Pancreas (tissue), 10 donors: ENCODE measurements at places on chromosomes 7 and 10.

DNA sequence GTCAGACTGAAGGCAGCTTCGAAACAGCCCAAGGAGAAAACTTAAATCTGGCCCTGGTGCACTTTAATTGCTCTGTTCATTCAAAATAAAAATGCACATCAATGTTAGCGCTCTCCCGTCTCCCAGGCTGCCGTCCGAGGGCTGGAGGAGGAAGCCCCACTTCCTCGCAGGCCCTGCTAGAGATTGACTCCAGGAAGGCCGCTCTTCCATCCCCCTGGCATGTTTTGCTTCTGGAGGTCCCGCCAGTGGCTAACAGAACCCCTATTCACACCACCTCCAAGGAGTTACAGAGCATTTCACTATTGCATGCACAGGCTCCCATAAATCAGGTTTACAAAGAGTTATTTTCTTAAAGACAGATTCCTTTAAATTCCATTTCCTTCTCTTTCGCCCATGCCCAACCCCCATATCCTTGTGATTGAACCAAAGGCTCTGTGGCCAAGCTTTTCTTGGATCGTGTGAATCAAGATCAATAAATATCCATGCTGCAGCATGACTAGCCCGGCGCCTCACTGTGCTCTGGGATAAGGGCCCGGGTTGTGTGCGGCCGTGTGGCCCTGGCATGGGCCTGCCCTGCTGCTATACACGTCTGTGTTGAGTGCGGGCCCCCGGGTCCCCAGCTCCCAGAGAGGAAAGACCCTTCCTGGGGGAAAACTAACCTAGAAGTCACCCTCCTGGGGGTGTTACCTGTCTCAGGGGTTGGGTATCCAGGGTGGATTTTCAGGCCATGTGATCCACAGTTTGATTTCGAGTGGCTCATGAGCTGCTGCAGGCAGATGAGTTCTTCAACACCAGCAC, 118.7 kb upstream of the GDF10 start:
- no peak for DNase-seq

DNA sequence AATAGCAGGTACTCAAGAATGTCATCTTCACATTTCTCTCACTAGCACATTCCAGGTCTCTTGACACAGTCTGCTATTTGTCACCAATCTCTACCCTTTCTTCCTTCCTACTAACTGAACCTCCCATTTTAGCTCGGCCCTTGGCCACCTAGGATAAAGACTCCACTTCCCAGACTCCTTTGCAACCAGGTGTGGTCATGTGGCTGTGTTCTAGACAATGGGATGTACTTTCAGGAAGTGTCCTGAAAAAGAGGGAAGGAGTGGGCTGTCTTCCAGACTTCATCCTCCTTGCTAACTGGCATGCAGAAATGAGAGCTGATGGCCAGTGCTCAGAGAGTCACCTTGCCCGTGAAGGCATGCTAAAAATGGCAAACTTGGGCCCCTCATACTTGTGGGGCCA, 139.2 kb downstream of the AMPH start:
- DNase-seq: no peak

DNA sequence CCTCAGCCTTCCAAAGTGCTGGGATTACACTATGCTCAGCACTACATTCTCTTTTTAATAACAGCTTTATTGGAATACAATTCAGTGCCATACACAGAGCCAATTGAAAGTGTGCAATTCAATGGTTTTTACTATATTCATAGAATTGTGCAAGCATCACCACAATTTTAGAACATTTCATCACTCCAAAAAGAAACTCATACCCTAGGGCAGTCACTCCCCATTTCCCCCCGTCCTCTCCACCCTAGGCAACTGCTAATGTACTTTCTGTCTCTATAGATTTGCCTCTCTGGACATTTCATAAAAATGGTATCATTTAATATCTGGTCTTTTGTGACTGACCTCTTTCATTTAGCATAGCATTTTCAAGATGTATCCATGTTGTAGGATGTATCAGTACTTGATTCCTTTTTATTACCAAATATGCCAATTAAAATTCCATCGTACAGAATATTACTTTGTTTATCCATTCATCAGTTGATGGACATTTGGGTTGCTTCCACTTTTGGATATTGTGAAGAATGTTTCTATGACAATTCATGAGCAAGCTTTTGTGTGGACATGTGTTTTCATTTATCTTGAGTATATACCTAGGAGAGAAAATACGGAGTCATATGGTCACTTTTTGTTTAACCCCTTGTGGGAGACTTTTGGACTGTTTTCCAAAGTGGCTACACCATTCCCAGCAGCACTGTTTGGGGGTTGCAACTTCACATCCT, 6.3 kb upstream of the XPNPEP1 start:
- DNase-seq: no peak

DNA sequence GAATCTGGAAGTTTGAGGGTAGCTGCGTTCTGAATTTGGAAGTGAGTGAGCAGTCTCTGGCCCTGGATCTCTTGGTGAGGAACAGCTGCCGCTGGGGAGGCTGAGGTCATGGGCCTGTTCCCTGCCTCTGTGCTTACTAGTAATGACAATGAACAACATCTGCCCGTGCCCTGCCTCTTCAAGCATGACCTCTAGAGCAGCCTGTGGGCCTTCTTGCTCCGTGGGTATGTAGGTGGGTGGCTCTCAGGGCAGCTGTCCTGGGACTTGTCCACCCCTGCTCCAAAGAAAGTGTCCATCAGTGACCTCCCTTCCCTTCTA, 186.2 kb downstream of the CXCL12 start:
- no peak for DNase-seq

DNA sequence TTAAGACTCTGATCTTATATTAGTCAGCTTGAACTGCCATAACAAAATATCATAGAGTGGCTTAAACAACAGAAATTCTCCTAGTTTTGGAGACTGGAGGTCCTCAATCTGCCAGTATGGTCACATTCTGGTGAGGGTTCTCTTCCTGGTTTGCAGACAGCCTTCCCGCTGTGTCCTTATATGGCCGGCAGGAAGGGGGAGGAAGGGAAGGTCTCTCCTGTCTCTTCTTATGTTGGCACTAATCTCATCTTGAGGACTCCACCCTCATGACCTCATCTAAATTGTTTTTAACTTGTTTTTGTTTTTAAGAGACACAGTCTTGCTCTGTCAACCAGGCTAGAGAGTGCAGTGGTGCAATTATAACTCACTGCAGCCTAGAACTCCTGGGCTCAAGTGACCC, 53.1 kb downstream of the VPS41 start:
- no peak for DNase-seq

DNA sequence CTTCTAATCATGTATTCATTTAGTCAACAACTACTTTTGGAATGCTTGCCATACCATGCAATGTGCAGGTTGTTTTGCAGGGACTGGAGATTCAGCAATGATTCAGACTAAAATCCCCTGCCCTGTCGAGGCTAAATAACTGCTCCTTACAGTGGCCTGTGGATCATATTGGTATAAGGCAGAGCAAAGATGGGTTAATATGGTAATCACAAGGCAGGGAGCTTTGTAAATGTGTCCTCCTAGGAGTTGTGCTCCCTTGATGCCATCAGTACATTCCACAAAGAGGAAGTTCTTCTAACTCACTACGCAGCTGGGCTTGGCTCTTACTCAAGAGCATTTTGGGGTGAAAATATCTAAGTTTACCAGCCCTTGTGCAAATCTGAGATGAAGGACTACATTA, 614 bp upstream of the IFIT2 start:
- no peak for DNase-seq

- DNase-seq: no peak
Measured at GRCh38 chr7:135753616-135754413, 5.2 kb upstream of the FAM180A start.

GRCh38 chr10:77949167-77949566, 22.6 kb upstream of the DLG5 start:
- DNase-seq: no peak

DNA sequence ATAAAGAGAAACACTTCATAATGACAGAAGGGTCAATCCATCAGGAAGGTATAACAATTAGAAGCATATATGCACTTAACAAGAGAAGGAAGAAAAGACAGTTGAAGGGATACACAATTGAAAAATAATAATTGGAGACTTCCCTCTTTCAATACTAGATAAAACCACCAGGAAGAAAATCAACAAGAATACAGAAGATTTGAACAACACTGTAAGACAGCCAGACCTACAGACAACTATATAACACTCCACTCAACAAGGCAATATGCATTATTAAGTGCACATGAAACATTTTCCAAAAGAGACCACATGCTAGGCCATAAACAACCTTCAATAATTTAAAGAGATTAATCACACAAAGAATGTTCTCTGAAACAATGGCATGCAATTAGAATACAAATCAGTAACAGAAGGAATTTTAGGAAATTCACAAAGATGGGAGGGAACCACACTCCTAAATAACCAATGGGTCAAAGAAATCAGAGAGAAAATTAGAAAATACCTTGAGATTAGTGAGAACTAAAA, 35.1 kb downstream of the ZNF438 start:
- no peak for DNase-seq

- DNase-seq: no peak
Measured at GRCh38 chr7:73726083-73726466, 6.6 kb upstream of the STX1A start.

DNA sequence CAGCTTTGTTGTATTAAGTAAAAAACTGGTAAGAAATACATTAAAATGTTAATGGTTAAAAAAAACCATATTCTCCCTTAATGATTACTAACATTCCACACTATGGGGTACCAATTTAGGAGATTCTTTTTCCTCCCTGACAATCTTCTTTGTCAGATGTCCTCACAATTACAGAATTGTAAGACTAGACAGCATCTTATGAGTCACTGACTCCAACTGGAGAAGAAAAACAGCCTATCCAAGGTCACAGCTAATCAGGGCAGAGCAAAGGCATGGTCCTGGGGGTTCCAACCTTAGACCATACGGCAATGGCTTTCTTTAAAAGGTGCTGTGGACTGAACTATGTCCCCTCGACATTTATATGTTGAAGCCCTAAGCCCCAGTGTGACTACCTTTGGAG, 127.6 kb downstream of the DLG5 start:
- no peak for DNase-seq

DNA sequence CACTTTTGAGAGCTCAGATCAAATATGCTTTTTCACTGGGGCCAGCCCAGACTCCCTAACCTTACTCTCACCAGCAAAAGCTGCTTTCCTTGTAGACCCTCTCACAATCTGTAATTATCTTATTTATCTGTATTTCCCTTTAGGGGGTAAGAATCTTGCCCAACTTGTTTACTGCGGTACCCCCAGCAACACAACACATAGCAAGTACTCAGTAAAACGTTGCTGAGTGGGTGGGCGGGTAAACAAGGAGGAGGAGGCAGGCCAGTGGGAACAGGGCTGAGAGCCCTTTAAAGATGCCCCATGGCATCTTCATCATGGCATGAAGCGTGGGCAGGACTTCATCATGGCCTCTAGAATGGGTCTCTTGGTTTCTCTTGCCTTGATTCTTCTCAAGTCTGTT, 64.2 kb downstream of the SORBS1 start:
- no peak for DNase-seq

DNA sequence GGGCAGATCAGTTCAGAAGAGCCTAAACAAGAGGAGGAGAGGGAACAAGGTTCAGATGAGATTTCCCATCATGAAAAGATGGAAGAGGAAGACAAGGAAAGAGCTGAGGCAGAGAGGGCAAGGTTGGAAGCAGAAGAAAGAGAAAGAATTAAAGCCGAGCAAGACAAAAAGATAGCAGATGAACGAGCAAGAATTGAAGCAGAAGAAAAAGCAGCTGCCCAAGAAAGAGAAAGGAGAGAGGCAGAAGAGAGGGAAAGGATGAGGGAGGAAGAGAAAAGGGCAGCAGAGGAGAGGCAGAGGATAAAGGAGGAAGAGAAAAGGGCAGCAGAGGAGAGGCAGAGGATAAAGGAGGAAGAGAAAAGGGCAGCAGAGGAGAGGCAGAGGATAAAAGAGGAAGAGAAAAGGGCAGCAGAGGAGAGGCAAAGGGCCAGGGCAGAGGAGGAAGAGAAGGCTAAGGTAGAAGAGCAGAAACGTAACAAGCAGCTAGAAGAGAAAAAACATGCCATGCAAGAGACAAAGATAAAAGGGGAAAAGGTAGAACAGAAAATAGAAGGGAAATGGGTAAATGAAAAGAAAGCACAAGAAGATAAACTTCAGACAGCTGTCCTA, 52.7 kb upstream of the AGBL3 start:
- no peak for DNase-seq

GRCh38 chr7:92872701-92873100, 36.3 kb upstream of the CDK6 start:
- no peak for DNase-seq
